ENCODE measurements at places on chromosomes 6 and 20.

DNA sequence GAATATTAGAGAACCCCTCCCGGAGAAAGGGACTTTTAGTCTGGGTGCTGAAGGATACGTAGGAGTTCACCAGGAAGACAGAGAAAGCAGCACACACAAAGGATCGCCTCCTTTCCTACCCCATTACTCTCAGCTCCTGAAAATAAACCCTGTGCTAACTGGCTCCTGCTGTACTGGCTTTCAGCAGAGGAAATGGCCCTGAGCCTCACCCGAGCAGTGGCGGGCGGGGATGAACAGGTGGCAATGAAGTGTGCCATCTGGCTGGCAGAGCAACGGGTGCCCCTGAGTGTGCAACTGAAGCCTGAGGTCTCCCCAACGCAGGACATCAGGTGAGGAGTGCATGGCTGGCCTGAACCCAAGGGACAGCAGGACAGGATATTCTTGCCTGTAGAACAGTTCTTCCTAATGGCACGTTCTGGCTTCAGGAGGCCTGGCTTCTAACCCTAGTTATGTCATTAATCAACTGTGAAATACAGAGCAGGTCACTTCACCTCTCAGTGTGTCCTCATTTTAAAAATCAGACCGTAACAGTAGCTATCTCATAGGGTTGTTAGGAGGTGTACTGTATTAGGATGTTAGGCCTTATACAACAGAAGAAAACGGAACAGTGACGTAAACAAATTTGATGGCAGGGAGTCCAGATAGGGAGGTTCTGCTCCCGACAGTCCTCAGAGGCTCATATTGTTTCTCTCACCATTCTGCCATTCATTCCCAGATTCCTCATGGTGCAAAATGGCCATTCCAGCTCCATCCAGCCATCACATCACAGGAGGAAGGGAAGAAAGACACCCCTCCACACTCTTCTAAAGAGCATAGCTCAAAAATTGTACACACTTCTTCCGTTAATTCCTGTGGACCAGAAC, 1.8 kb downstream of the RBCK1 start:
- DNase-seq: no peak

DNA sequence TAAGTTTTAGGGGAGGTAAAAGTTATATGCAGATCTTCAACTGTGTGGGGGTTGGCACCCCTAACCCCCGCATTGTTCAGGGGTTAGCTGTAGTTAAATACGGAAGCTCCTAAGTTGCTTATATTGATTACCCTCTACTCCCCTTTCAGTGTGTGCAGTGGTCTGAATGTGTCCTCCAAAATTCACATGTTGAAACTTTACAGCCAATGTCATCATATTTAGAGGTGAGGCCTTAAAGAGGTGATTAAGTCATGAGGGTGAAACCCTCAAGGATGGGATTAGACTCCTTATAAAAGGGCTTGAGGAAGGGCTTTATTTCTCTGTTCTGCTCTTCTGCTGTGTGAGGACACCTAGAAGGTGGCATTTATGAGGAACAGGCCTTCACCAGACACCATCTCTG, 22.3 kb downstream of the TULP4 start:
- no peak for DNase-seq

DNA sequence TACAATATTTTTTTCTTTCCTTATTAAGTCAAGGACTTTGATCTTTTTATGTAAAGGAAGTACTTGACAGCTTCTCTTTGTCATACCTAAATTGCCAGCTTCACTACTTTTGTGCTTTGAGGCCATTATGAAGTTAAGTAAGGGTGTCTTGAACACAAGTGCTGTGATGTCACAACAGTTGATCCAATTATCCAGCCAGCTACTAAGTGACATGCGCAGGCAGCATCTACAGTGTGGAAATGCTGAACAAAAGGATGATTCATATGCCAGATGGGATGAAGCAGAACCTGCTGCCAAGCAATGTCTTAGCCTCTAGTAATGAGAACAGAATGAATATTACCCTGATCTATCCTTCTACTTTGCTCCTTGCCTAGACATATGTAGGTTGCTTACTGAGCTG, 68.3 kb upstream of the TMEM244 start:
- DNase-seq: no peak

GRCh38 chr20:10673176-10673841, 490 bp downstream of the JAG1 start:
- no peak for DNase-seq

DNA sequence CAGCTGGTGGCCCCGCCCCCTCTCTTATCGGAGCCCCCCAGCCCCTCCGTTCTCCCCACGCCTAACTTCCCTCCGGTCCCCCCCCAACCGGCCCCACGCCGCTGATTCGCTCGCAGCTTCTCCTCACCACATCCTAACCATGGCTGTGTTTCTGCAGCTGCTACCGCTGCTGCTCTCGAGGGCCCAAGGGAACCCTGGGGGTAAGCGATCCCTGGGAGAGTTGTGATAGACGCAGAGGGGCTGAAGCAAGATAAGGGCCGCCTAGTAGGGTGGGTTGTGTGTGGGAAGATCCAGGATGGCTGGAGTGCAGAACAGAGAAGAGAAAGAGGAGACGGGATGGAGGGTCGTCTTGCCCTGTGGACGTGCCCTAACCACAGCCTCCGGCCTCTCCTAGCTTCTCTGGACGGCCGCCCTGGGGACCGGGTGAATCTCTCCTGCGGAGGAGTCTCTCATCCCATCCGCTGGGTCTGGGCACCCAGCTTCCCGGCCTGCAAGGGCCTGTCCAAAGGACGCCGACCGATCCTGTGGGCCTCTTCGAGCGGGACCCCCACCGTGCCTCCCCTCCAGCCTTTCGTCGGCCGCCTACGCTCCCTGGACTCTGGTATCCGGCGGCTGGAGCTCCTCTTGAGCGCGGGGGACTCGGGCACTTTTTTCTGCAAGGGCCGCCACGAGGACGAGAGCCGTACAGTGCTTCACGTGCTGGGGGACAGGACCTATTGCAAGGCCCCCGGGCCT, at the start of gene MPIG6B:
Gene MPIG6B (plus strand): TSS at position 129 of the 735 bp plus-strand sequence. CDS start 11 bp downstream, at position 140.
- DNase-seq: no peak

DNA sequence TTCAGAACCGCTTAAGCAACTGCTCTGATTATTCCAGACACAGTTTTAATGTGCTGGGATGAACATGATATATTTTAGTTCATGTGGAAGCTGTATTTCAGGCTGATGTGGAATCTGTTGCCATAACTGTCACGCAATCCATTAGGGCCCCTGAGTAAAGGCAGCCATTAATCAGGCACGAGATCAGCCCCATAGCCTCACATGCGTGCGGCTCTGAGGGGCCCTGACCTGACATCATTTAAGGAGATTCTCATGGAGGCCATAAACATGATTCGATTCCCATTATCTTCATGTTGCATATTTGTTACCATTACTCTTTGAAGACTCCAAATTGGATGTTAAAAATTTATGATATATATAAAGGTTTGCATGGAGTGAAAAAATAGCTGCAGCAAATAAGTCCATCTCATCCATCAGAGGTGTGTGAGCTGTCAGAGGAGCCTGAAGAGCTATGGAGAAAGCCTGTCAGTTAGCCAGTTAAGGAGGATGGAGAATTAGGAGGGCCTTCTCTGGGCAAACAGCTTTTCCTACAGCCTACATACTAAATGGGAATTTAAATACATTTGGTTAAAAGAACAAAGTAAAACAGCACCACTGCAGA, 89.6 kb downstream of the SOBP start:
- no peak for DNase-seq

- no peak for DNase-seq
Measured at GRCh38 chr6:68628161-68628560, 6.9 kb upstream of the ADGRB3 start.

GRCh38 chr6:151376440-151376839, 14.9 kb downstream of the ZBTB2 start:
- DNase-seq: no peak

GRCh38 chr6:43386492-43386891, 17.0 kb upstream of the ZNF318 start:
- DNase-seq: no peak

DNA sequence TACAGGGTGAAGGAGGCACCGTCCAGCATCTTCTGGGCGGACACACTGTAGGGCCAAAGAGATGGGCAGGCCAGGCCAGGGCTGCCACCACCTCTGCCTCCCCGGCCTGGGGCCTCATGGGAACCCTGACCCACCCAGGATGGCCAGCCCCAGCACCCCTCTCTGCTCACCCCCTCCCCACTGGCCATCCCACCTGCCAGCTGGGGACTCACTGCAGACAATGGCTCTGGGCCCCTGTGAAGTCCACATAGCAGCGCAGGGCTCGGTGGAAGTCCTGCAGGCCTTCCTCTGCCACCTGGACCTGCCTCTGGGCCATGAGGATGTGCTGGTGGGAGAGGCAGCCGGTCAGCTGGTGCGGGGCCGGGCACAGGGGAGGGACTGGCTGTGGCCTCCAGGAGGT, 3.6 kb upstream of the C20orf144 start:
- no peak for DNase-seq

- no peak for DNase-seq
Measured at GRCh38 chr6:46221222-46221793, 50.5 kb upstream of the ENPP5 start.

DNA sequence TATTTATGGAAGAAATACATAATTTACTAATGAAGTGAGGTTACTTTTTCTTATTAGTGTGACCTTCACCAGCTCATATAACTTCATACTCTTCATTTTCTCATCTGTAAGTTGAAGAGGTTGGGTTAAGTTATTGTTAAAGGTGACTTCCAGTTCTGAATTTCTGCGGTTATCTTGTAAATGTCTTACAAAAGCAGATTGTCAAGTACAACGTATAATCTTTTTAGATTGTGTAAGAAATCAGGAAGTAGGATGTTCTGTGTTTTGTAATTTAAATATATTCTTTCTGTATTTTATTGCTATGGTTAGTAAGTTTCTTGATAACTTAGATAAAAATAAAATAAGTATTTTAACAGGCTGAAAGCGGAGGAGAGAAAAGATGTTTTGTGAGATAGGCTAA, 12.0 kb downstream of the WTAP start:
- no peak for DNase-seq

- DNase-seq: no peak
Measured at GRCh38 chr6:135234492-135234780, 53.3 kb downstream of the MYB start.

DNA sequence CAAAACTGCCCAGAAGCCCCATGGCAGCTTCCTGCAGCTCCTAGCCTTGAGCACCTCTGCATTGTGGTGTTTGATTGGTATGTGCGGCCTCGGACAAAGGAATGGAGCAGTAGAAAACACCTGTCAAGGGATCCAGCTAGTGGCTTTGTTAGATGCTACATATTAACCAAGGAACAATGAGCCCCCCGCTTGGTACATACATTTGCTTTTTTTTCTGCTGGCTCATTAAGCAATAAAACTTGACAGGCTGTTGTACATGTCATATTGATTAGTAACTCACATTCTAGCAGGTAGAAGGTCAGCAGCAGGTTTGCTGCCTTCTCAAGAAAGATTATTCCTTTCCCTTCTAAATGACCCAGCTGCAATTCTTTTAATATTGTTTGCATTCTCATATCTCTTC, 937 bp downstream of the SPACA1 start:
- no peak for DNase-seq

DNA sequence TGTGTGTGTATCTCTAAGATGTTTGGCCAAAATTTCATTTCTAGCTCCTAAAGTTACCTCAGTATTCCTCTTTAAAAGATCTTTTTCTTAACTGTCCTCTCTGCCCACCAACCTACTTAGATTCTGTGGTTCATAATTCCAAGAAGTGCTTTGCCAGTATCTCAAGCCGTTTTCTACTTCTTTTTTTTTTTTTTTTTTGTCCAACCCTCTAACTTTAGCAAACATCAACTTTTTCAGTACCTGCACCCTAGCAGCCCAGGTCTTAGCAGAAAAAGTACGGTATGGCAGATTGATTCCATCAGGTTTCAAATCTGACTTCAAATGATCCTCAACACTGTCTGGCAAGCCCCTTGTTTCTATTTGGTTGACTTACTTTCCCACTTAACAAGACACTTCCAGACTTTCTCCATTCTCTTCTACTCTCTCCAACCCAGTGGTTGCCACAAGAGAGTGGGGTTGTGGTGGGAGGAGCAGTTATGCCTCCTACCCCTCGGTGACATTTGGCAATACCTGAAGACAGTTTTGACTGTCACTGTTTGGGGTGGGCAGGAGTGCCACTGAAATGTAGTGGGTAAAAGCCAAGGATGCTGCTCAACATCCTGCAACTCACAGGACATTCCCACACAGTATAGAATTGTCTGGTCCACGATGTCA, 10.8 kb upstream of the MAN1A1 start:
- DNase-seq: no peak

DNA sequence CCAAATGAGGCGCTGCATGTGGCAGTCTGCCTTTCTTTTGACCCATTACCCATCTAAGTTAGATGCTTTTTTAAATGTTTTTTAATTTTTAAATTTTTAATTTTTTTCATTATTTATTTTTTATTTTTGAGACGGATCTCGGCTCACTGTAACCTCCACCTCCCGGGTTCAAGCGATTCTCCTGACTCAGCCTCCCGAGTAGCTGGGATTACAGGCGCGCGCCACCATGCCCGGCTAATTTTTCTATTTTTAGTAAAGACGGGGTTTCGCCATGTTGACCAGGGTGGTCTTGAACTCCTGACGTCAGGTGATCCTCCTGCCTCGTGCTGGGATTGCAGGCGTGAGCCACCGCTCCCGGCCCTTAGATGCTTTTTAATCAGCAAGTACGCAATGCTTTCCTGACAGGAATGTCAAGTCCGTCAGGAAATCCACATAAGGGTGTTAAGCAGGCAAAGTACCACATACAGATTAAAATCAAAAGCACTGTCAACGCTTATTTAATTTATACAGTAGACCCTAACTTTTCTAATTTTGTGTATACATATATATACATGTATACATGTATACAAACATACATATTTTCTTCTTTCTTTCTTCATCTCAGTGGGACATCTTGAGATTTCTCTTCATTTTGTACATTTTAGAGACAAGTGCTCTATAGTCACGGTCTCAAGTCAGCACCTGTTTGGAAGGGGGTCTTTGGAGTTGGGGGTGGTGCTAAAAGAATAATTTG, 995 bp upstream of the GSTA4 start:
- peak; percentile 22 for DNase-seq

DNA sequence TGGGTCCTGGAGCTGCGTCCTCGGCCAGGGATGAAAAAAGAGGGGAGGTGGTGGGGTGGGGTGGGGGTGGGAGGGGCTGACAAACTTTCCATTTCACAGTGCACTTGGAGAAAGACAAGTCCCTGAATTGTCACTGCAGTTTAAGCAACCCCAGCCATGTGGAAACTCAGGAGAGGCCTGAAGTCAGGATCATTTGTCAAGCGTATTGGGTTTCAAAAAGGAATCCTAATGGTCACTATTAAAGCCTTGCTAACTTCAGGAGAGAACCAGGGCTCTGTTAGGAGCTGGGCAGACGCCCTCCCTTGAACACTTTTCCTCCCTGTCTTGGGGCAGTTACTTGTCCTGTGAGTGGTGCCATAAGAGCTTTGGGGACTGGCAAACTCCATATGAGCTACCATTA, 159.9 kb downstream of the FNDC1 start:
- DNase-seq: no peak

- DNase-seq: no peak
Measured at GRCh38 chr6:136524339-136524935, 25.8 kb downstream of the MAP7 start.

GRCh38 chr20:10537850-10538480, 102.9 kb downstream of the SLX4IP start:
- no peak for DNase-seq

Measured in stimulated activated CD4-positive, alpha-beta T cell treated with anti-CD3 and anti-CD28 coated beads, Interleukin-12 subunit alpha, Interleukin-12 subunit beta, amount 100 ng/mL, for 4 hours (primary cell).